ENCODE measurements at places on chromosomes 4 and X.

GRCh38 chrX:70755850-70756249, 152.7 kb downstream of the TEX11 start:
- peak; percentile 75 for DNase-seq

GRCh38 chrX:54427837-54428424, 12.3 kb upstream of the TSR2 start:
- DNase-seq, result no peak

GRCh38 chr4:38751341-38752010, 31.3 kb downstream of the TLR10 start:
- DNase-seq, result no peak

GRCh38 chrX:9370893-9371292, 94.0 kb upstream of the TBL1X start:
- DNase-seq, result no peak

DNA sequence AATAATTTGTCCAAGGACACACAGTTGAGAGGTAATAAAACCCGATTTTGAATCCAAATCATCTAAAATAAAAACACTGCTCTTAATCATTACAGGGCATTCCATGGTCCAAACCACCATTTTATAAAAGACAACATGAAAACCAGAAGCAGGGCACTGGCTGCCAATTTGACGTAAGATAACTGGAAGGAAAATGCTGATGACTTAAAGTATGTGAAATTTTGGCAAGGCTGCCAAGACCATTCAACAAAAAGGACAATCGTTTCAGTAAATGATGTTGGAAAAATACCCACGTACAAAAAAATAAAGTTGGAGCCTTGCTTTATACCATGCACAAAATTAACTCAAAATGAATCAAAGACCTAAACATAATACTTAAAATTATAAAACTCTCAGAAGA, 344.4 kb downstream of the RAPGEF2 start:
- DNase-seq, result no peak

DNA sequence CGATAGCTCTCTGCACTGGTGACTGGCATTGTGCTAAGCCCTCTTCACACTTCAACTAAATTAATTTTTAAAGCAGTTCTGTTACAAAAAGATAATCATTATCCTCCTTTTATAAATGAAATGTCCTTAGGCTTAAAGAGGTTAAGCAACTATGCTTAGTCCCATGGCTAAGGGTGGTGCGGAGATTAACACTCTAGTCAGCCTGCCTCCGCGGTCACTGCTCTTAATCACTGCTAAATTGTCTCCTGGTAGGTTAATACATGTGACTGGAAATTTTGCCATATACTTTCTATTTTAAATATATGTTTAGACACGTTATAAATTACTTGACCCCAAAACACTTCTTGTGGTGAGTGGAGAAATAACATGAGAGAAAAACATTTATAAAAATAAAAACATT, 473.7 kb downstream of the CENPC start:
- no peak for DNase-seq

- DNase-seq, result no peak
Observed at GRCh38 chrX:1600406-1601050, 9.1 kb downstream of the AKAP17A start.

- peak; percentile 5 for DNase-seq
Observed at GRCh38 chr4:52376132-52376704, 282.9 kb downstream of the USP46 start.

DNA sequence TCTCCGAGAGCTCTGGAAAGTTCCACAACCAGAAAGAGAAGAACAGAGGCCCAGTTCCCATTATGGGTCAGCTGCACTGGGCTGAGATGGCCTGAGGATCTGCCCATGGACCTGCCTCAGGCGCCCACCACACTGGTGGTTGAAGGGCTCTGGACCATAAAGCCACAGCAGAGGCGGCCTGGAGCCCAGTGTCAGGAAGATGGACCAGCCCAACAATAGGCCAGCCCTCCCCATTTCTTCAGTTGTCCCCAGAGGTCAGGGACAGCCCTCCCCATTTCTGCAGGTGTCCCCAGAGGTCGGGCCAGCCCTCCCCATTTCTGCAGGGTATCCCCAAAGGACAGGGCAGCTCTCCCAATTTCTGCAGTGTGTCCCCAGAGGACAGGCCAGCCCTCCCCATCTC, 37.2 kb upstream of the C4orf50 start:
- DNase-seq, result no peak

GRCh38 chrX:76428243-76429130, 977 bp downstream of the MAGEE1 start:
- peak; percentile 12 for DNase-seq

GRCh38 chr4:138963412-138963811, 52.2 kb upstream of the NOCT start:
- no peak for DNase-seq

GRCh38 chr4:76723373-76723772, 174.6 kb downstream of the SOWAHB start:
- no peak for DNase-seq

GRCh38 chr4:153497988-153498967, 32.1 kb downstream of the TMEM131L start:
- DNase-seq, result no peak
